ENCODE measurements at places on chromosomes 1 and 21. TPM values are rescaled to one million over a fixed set of nuclear protein-coding genes. Genes with fewer than 3 reads are reported as not detected.

Gene FMN2
- 26.9 TPM for total RNA-seq

Gene MX2
- 11.4 TPM for total RNA-seq

Gene HSPA6
- total RNA-seq = not detected

Gene SLC5A9
- total RNA-seq = 295 TPM

Gene CNN3
- 290 TPM for total RNA-seq

Gene OLIG2
- total RNA-seq = not detected

Gene KIAA0040
- 5.0 TPM for total RNA-seq

Gene CCDC17
- total RNA-seq = 2.5 TPM

Gene SDHC
- total RNA-seq = 287 TPM

Gene ADARB1
- 20.1 TPM for total RNA-seq
